Breast epithelium (tissue), 4 donors: ENCODE measurements at places on chromosomes 12 and 14. TPM values are rescaled to one million over a fixed set of nuclear protein-coding genes. Genes with fewer than 3 reads are reported as not detected.
A peak's percentile ranks its signal among the peaks of the same experiment; 100 is the strongest.

- no peak for DNase-seq
Observed at GRCh38 chr12:2023365-2023764, 19.1 kb upstream of the DCP1B start.

DNA sequence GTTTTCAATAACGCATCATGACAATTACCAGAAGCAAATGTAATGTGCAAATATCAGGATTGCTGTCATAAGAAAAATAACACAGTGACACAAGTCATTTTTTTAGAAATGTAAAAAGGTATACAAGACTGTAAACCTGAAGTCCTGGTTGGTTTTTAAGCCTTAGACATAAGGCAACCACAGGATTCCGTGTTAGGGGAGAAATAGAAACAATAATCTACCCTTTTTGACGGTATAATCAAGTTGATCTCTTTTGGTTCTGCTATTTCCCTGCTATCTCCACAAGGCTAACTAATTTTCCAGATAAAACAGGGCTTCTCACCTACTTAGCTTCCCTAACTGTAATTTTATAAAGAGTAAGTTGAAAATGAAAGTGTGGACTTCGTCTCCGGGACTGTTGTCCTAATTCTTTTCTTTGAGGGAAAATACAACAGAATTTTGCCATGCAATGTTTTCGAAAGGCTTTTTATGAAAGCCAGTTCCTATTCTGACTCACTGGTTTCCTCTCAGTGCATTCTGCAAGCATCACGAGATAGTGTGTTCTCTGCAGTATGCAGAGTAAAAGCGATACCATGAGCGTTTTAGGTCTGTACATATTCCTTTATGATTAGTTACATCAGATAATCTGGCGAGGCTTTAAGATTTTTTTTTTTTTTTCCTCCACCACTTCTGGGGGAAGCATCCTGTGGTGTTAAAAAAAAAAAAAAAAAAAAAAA is 10.6 kb downstream of the MYO1H start:
- no peak for DNase-seq

- no peak for DNase-seq
Observed at GRCh38 chr14:29220072-29220471, 453.5 kb downstream of the FOXG1 start.

DNA sequence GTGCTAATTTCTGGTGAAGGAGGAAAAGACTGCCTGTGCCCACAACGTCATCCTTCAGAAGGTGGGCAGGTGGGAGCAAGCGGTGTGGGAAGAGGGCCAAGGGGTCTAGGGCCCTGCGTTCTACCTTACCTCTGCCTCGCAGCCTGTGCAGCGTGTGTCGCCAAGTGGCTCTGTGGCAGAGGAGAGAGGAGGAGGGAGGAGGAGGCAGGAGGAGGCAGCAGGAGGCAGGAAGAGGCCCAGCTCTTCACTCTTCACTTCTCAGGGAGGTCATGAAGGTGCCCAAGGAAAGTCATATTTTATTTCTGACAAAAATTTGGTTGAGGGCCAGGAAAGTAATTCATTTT is 177.9 kb downstream of the MYRFL start:
- no peak for DNase-seq

DNA sequence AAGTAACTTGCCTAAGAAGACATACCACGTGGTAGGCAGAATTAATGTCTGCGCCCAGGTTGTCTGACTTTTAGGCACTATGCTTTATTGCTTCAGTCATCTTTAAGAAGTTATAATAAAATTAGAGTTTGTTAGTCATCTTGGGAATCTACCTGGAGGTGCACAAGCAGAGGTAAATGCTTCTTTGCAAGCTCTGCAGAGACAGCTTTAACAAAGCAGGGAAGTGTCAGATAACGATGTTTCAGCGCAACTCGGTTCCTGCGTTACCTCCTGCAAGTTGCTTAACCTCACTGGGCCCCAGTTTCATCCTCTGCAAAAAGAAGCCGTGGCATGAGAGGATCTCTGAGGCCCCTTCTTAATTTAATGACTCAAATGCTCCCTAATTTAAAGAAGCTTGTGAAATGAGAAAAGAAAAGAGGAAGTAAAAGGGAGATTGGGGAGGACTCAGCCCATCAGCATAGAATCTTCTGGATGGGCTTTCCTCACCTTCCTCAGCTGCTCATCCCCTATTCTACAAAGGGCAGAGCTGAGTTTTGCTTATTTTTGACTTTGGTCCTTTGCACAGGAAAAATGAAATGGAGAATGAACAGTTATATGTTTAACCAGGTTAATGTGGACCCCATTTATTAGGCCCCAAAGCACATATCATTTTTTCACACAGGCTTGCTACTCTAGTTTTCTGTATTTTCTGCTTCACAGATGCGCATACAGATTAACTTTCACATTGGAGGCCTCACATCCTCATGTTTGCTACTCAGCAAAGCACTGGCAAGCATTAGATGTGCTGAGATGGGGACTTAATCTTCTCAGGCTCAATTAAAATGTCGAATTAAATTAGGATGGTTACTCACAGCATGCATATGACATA is 5.1 kb downstream of the ARHGDIB start:
- DNase-seq = no peak

- DNase-seq = no peak
Observed at GRCh38 chr14:104980611-104981531, 2.7 kb upstream of the AHNAK2 start.

- DNase-seq = no peak
Observed at GRCh38 chr12:119180380-119181040, 1.8 kb downstream of the HSPB8 start.

DNA sequence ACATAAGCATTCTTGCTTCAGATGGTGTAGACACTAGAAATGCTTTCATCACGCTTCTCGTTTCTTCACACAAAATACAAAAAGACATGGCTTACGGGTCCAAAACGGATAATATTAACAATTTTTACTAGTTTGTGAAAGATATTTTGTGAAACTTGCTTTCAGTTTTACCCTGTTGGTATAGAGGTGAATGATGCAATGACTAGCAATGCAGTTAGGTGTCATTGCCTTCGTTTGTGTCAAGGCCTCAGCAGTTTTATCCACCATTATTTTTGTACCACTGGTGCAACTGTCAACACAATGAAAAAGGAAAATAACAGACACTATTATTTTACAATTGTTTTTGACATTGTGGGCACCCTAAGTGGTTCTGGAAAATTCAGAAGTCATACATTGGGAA is 323.0 kb downstream of the FLRT2 start:
- DNase-seq = no peak

DNA sequence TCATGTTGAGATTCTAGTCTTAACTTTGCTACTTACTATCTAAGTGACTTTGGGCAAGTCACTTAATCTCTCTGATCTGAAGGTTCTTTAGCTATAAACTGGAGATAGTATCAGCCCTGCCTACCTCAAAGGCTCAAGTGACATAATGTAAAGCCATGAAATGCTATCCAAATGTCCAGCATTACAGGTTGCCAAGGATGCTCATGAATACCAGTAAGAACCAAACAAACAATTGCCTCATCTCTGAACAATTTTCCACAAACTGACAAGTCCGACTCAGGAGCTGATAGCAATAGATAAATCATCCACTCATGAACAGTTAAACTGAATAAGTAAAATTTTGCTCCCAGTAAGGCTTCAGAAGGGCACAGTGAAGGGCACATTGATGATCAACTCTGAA is 51.5 kb downstream of the LMNTD1 start:
- no peak for DNase-seq

- DNase-seq = no peak
Observed at GRCh38 chr12:128914908-128915563, 61.8 kb downstream of the GLT1D1 start.

DNA sequence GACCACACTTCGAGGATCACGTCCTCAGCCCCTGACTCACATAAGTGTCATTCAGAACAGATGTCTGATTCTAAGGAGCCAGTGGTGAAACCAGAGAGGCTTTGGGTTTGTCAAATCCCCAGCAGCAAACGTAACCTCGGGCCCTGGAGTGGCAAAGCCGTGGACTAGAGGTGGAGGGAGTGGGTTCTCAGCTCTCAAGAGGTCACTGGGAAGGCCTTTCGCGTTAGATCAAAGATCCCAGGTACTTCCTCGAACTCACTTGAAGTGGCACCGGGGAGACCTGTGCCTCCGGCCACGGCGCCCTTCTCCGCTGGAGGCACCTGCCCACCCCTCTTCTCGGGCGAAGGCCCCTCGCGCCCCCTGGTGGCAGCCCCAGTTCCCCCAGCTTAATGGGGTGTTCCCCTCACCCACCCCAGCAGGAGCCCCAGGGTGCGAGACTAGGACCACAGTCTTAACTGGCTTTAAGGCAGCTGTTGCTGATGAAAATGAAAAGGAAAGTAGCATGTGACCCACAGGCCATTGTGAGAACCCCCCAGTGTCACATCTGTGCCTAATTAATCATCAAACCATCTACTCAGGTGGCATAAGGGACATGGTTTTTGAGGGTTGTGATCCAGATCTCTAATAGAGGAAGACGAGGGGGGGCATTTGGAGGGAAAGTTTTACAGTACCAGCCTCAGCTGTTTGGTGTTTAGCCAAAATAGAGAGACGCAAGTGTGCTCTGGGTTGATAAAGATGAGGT is 672 bp upstream of the ESR2 start:
- DNase-seq = no peak

- DNase-seq = no peak
Observed at GRCh38 chr12:79691511-79692248, 916 bp upstream of the PAWR start.

- DNase-seq = peak; percentile 90
Observed at GRCh38 chr14:102046337-102047278, 40.2 kb downstream of the HSP90AA1 start.

GRCh38 chr12:63068857-63069442 is 82.1 kb downstream of the AVPR1A start:
- no peak for DNase-seq

GRCh38 chr14:104551851-104552737 is 27.5 kb upstream of the C14orf180 start:
- no peak for DNase-seq

GRCh38 chr12:93968536-93969285 is 179.7 kb upstream of the PLXNC1 start:
- DNase-seq = no peak

- no peak for DNase-seq
Observed at GRCh38 chr12:8037046-8037663, 4.6 kb downstream of the FOXJ2 start.

GRCh38 chr12:13433768-13434167 is 237.2 kb downstream of the EMP1 start:
- DNase-seq = no peak

DNA sequence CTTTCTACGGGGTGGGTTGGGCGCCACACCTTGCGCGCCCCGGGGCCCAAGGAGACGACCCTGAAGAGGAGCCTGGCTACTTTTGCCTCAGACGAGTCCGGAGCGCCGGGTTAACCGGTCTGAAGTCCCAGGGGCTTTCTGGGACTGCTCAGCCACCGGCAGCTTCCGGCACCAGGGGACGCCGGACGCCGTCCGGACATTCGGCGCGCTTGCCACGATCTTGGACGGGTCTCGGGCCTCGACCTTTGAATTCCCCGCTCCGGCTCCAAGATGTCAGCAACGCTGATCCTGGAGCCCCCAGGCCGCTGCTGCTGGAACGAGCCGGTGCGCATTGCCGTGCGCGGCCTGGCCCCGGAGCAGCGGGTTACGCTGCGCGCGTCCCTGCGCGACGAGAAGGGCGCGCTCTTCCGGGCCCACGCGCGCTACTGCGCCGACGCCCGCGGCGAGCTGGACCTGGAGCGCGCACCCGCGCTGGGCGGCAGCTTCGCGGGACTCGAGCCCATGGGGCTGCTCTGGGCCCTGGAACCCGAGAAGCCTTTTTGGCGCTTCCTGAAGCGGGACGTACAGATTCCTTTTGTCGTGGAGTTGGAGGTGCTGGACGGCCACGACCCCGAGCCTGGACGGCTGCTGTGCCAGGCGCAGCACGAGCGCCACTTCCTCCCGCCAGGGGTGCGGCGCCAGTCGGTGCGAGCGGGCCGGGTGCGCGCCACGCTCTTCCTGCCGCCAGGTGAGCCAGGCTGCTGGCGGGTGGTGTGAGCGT is at the start of gene ACOT4:
Gene ACOT4 (plus strand): TSS at position 184 of the 760 bp plus-strand sequence. CDS start 87 bp downstream, at position 271.
- no peak for DNase-seq

DNA sequence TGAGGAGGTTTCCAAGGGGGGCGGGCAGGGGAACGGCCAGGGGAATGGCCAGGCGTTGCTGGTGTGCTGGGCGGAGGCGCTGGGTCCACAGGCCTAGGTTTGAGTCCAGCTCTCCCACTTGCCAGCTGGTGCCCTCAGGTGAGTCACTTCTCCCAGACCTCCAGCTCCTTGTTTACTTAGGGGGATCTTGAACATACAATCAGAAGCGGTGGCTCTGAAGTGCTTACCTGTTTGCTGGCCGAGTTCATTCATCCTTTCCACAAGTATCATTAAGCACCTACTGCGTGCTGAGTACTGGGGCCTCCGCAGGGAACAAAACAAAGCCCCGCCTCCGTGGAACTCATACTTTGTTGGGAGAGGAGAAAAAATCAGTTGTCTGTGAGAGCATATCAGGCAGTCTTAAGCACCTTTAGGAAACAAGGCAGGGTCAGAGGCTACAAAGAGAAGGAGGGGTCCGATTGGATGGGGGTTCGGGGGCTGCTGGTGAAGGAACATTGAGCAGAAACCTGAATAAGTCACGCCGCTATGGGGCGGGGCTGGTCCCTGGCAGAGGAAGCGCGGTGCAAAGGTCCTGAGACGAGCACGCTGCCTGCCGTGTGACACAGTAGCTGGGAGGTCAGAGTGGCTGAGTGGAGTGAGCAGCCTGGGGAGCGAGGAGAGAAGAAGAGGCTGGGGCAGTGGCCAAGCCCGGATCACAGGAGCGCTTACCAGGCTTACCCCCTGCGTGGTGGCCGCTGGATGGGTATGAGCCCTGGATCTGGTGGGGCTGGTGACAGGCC is 15.1 kb downstream of the MVK start:
- DNase-seq = no peak

DNA sequence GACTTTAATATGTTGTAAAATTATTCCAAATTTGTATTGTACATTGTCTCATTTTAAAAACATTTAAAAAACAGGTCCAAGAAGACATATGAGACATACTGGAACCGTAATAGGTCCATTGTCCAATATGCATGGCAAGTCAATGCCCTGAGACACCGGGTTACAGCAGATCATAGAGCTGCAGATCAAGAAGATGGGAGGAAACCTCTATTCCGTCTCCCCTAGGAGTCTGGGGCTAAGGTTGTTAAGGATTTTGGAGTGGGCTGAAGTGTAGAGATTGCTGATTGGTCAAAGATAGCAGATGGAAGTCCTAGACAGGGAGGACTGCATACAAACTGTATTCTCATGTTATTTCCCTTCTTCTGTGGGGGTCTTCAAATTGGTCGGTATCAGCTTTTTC is 108.3 kb upstream of the PLEKHA5 start:
- DNase-seq = no peak

DNA sequence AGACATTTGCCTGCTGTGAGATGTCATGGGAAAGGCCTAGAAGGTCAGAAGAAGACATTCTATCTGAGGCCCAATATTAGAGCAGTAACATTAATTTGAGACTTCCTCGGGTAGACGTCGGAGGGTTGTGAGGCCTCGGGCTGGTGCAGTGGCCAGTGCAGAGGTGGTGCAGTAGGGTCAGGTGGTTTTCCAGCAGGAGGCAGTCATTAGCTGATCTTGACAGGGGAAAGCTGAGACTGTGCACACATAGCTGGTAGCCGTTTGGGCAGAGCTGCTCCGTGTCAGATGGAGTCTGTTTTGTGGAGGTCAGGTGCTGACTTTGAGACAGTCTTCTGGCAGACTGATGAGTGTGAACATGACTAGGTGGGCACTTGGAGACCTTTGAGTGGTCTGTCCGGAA is 65.7 kb upstream of the ASPG start:
- DNase-seq = no peak

GRCh38 chr14:58078068-58078467 is 73.9 kb downstream of the ARMH4 start:
- DNase-seq = peak; percentile 18

Gene JAG2
- total RNA-seq = 15.4 TPM

Gene AMDHD1
- 2.8 TPM for total RNA-seq

Gene SLC10A1
- not detected for total RNA-seq

Gene SLC6A15
- total RNA-seq = not detected

Gene DDN
- not detected for total RNA-seq

Gene SMCO2
- total RNA-seq = not detected
